ENCODE measurements at places on chromosomes 7 and 10.
A peak's percentile ranks its signal among the peaks of the same experiment; 100 is the strongest.

DNA sequence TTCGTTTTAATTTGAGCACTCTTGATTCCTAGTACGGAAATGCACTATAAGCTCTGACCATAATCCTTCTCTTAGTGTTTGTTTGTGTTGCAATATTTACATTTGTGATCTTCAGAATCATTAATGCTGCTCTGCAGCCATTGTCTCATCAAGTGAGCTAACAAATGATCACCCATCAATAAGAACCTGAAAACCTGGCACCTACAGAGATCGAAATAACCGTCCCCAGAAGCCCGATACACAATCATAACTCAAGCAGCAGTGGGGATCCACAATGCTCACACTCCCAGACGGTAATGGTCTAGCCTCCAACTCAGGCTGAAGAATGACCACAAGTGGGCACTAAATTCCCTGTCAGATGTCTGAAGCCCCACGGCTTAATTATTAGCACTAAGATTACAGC is 156.0 kb upstream of the NFE2L3 start:
- peak; percentile 26 for DNase-seq

- DNase-seq = no peak
Observed at GRCh38 chr10:133159950-133160825, at the start of gene KNDC1. Gene KNDC1, plus strand, starts transcription at chr10:133160219. Its CDS starts 249 bp downstream, at chr10:133160468.

DNA sequence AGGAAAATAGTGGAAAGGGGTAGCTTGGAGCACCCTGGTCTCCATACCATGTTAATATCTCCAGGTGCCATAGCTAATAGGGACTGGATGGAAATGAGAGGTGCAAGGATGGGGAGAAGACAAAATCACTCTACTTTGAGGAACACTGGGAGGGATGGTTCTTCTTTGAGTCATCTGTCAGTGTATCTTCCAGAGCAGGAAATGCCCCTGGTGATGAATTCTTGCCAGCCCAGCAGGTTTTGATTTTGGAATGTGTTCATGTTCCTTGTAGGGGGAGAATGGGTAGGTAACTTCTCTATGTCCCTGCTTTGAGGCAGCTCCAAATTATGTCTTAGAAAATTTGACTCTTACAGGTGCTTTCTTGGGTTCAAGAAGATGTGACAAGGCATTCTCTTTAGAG is 177.0 kb upstream of the GLI3 start:
- no peak for DNase-seq

DNA sequence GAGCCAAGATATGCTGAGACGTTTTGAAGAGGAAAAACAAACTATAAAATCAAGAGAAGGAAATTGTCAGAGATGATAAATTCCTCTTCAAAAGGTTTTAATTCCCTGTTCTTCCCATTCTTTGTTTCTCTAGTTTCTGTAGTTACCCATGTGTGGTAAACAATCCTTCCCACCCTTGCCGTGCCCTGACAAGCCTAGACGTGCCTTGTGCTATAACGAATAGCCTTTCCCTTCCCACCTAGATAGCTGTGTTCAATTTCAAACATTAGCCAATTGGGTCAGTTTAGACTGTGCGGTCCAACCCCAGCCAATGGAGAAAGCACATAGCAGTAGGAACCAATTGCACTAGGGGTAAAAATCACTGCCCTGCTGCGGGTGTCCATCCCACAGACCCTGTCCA is 138.1 kb downstream of the RALA start:
- no peak for DNase-seq

- DNase-seq = no peak
Observed at GRCh38 chr7:25124465-25125136, 459 bp downstream of the CYCS start.

GRCh38 chr10:14612873-14613587 is 161.7 kb downstream of the FAM107B start:
- DNase-seq = no peak
